ENCODE measurements at places on chromosomes 11 and 22. TPM values are rescaled to one million over a fixed set of nuclear protein-coding genes. Genes with fewer than 3 reads are reported as not detected.

GRCh38 chr11:86743223-86744118 is 56.9 kb upstream of the PRSS23 start:
- peak; percentile 85 for ATAC-seq

The CAT gene
- 12.4 TPM for total RNA-seq

DNA sequence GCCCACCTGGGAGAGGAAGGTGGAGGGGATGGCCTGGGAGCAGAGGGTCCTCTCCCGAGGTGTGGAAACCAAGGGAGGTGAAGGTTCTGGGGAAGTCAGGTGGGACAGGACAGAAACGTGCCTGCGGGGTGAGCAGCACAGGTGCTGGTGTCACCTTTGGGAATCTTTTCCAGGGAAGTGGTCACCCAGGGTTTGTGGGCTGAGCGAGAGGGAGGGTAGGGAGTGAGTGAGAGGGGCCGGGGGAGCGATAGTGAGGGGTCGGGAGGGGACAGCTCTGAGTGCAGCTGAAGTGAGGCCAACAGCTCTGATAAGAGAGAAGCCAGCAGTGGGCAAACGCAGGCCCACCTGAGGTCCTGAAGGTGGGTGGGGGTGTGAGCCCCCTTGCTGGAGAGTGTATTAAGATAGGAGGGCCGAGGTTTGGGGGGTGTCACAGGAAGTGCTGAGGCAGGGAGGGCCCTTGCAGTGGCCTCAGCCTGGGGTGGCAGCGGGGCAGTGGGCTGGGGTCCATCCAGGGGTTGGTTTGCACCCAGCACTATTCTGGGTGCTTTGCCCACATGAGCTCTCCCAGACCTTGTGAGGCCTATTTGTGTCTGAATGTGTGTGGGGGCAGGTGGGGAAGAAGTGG is 1.6 kb upstream of the SHANK3 start:
- ATAC-seq = no peak

- no peak for ATAC-seq
Measured at GRCh38 chr11:6900327-6900999, 8.2 kb upstream of the OR2D2 start.

- ATAC-seq = no peak
Measured at GRCh38 chr11:126874276-126874675, 126.3 kb downstream of the KIRREL3 start.

DNA sequence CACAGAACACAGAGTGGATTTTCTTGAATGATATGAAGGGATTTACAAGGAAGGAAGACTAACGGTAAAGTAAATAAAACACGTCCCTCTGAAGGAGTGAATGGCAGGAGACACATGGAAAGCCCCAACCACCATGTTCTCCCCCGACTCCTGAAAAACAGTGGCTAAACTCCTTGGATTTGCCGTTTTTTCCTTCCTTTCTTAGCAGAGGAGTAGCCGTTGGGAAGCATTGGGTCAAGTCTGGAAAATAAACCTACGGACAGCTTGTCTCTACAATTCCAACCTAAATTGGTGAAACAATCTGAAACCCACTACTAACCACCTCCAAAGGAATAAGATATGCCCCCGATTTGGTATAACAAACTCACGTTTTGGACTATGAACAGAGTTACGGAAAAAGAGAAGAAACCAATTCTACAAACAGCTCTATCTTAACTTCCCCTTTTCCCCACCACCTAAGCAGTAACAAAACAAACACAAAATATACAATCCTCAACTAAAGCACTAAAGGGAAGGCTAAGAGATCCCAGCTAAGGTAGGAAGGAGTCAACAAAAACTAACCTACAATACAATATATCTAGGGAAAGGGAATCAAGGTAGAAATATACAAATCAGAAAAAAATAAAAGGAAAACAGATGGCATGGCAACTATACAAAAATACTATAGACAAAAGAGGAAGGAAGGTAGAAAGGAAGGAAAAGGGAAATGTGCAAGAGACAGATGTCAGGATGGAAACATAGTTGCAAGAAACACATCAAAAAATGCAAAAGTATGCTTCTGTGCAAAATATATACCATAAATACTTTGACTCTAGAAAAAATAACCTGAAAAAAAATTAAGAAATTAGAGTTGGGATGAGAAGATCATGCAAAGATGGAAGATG is 43.8 kb upstream of the LYVE1 start:
- ATAC-seq = no peak

- no peak for ATAC-seq
Measured at GRCh38 chr22:43921370-43921769, 2.2 kb upstream of the PNPLA3 start.
